ENCODE measurements at places on chromosomes 5 and 9.

GRCh38 chr9:136197084-136197875 lies 7.6 kb downstream of the LHX3 start:
- DNase-seq: no peak

- DNase-seq: no peak
These were observed 107.0 kb downstream of the VAV2 start for GRCh38 chr9:133884907-133885744.

DNA sequence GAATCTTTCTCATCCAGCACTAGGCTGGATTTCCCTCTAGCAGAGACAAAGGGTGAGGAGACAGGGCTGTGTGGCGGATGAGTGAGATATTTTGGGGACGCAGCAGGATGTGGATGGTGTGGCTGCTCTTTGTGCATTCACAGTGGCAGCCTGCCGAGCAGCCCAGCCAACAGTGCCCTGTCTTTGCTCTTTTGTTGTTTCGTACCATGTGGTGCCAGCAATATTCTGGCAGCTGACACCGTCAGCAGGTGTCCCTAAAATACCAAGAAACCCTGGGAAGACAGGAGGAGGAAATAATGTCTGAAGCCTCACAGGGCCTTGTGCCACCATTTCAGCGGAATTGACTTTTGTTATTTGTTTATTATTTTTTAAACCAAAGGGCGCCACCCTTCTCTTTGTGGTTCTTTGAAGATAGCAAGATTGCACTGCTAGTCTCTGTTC lies 141.4 kb downstream of the CCDC192 start:
- no peak for DNase-seq

DNA sequence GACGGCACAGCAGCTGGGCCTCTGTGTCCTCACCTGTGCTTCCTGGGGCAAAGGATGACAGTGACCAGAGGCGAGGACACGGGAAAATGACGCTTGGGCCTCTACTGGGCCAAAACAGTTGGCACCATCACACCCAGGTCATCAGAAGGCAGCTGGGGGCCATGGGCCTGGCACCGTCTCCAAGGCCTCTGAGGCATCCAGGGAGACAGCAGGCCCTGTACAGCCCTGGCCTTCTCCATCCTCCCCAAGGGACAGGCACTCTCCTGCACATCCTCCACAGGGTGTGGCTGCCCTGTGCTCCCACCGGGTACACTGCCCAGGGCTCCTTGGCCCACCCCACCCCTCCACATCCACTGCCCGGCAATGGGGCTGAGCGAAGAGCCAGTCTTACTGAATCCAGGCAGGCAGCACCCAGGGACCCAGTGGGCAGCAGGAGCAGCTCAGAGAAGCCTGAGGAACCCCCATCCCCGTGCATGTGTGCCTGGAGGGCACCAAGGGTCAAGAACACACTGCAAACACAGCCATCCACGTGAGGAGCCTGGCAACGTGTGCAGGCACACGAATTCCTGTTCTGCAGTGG lies 4.0 kb downstream of the LPCAT1 start:
- no peak for DNase-seq

GRCh38 chr9:133584559-133585476 lies 24.4 kb downstream of the FAM163B start:
- DNase-seq: no peak

- DNase-seq: no peak
These were observed 169.5 kb upstream of the IER5L start for GRCh38 chr9:129347316-129348120.

GRCh38 chr5:60403343-60404006 lies 296.5 kb downstream of the DEPDC1B start:
- no peak for DNase-seq

- DNase-seq: peak; percentile 33
These were observed 70.2 kb upstream of the ALDH1A1 start for GRCh38 chr9:73023025-73023541.

DNA sequence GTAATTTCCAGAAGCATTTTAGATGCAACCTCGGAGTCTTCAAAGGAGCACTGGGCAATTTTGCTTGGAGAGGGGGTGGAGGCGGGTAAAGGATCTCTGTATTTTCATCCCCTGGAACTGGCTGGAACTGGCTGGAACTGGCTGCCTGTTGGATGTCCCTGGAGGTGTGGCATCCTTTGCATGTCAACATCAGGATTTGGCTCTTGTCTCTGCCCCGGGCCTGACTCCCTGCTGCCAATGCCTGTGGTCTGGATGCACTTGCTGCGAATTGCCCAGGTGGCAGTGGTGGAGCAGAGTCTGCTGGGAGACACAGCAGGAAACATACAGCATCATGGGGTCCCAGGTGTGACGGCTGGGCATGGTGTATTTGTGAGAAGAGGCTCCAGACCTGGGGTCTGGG lies 391.3 kb downstream of the GADD45G start:
- DNase-seq: no peak
